CD8-positive, alpha-beta memory T cell (primary cell): ENCODE measurements at places on chromosomes 5 and 9. TPM values are rescaled to one million over a fixed set of nuclear protein-coding genes. Genes with fewer than 3 reads are reported as not detected.
A peak's percentile ranks its signal among the peaks of the same experiment; 100 is the strongest.

DNA sequence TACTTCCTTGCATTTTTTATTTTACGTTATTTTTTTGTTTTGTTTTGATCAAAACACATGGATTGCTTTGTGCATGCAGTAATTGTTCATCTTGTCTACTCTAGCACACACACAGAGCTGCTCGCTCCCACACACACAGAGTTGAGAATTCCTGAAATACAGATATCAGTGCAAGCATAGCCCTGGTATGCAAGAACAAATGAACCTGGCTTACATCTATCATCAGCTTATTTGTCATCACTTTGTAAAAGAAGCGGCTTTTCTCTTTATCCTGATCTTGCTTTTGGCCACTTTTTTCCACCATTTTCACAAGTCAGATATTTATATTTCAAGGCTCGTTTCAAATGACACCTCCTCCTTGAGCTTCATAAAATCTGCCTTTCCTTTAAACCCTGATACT is 1435.7 kb downstream of the MAT2B start:
- H3K4me3 ChIP-seq: no peak overlapping the region
- DNase-seq: no peak
- no peaks in the 10 kb centered on the region for H3K36me3 ChIP-seq
- no peaks in the 10 kb centered on the region for H3K27me3 ChIP-seq
- no peak overlapping the region for H3K27ac ChIP-seq

- no peaks in the 10 kb centered on the region for H3K27me3 ChIP-seq
- H3K4me3 ChIP-seq: no peak overlapping the region
- DNase-seq: no peak
- no peaks in the 10 kb centered on the region for H3K4me1 ChIP-seq
These were observed 160.1 kb upstream of the SPRY4 start for GRCh38 chr5:142484821-142485387.

- H3K27me3 ChIP-seq: no peaks in the 10 kb centered on the region
- H3K27ac ChIP-seq: no peak overlapping the region
- H3K4me1 ChIP-seq: peaks cover 14% of the 10 kb centered on the region
- DNase-seq: no peak
- H3K36me3 ChIP-seq: no peaks in the 10 kb centered on the region
These were observed 4.0 kb upstream of the EXOSC2 start for GRCh38 chr9:130689572-130689936.

- peaks cover 15% of the 10 kb centered on the region for H3K4me1 ChIP-seq
- H3K27ac ChIP-seq: no peak overlapping the region
- H3K36me3 ChIP-seq: no peaks in the 10 kb centered on the region
These were observed 3.0 kb upstream of the ERGIC1 start for GRCh38 chr5:172830876-172831662.

MELK gene
- 51.6 TPM for total RNA-seq

DNA sequence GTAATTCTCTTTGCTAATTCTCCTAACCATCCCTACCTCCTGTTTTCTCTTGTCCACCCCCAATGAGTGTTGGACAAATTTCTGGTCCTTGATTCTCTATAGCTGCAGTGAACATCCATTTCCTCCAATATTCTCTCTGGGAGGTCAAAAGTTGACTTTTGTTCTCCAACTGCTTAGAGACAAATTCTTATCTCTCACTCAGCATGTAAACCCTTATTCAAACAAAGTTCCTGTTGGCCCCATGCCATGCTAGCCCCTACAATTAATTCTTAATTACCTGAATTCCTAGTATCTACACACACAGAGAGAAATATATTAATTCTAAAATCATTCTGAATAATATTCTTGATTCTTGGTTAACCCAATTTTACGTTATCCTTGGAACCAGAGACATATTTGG is 472.9 kb upstream of the ACTBL2 start:
- no peak overlapping the region for H3K27ac ChIP-seq
- H3K4me1 ChIP-seq: no peaks in the 10 kb centered on the region
- H3K4me3 ChIP-seq: no peak overlapping the region
- no peak for DNase-seq
- H3K27me3 ChIP-seq: no peaks in the 10 kb centered on the region

DNA sequence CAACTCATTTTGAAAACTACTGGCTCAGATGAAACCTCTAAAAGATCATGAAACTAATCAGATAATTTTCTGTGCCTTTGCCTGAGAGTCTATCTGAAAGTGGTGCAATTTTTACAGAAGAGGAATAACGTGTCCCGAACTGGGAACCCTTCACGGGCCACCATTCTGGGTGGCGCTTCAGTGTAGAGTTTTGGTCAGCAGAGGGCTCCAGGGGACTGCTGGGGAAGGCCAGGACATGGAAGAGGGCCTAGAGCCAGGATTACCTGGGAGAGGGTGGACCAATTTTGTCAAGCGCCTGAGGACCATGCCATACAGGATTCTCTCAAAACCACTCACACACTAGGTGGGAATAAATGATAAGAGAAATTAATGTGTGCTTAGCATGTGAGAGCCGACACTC is 49.7 kb upstream of the PLEKHG4B start:
- no peak for DNase-seq
- H3K27me3 ChIP-seq: peaks cover 3% of the 10 kb centered on the region
- H3K4me1 ChIP-seq: no peaks in the 10 kb centered on the region
- no peak overlapping the region for H3K4me3 ChIP-seq

DNA sequence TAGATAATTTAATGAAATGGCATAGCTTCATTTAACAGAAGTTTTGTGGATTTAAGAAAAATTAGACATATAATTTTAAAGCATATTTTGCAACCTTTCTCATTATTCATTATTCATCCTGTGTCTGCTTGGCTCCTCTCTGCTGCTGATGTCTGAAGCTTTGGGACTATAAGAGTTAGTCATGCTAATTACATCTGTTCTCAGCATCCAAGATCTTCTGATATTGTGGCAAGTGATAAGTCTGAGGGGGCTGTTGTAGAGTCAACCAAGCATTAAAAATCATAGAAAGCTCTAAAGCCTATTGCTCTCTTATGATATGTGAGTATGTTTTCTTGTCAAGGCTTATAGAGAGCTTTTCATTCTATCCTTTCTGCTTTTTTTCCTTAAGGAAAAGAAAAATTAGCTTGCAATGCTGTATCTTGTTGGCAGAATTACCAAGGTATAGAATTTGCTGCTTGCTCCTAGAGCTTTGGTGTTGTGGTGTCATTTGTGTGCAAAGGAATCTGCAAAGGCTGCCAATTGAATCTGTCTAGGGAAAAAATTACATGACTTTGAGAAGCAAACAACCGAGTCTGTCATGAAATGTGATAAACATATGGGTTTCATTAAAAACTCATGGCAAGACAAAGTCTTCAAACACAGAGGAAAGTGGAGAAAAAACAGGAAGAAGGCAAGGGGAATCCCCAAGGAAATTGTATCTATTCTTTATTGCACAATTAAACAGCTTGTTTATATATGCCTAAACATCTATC is 156.1 kb upstream of the DAB2 start:
- H3K4me3 ChIP-seq: no peak overlapping the region
- no peaks in the 10 kb centered on the region for H3K36me3 ChIP-seq
- H3K27me3 ChIP-seq: no peaks in the 10 kb centered on the region
- H3K27ac ChIP-seq: no peak overlapping the region

PLEKHG4B gene
- total RNA-seq: not detected

DNA sequence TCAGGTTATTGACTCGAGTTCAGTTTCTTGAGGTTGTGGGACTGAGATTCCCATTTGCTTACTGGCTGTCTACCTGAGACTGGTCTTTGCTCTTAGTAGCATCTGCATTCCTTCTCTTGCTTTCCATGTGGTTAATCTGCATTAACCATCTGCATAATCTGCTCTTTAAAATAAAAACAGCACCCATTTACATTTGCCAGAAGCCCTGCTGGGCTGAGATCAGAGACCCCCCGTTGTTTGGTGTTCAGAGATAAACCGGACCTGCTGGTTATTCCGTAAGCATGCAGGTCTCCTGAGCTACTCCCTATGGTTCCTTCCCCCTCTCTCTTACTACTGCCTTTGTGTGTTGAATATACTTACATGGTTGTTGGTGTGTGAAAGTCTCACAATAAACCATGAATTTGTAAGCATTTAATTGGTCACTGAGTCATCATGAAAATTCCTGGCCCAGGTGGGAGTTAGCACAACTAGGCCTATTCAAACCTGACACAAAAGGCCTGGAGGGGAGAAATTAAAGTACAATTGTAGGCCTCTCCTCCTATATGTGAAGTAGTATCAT is 396.7 kb downstream of the MRPS30 start:
- no peaks in the 10 kb centered on the region for H3K36me3 ChIP-seq
- DNase-seq: no peak
- H3K27ac ChIP-seq: no peak overlapping the region
- H3K4me1 ChIP-seq: no peaks in the 10 kb centered on the region

DNA sequence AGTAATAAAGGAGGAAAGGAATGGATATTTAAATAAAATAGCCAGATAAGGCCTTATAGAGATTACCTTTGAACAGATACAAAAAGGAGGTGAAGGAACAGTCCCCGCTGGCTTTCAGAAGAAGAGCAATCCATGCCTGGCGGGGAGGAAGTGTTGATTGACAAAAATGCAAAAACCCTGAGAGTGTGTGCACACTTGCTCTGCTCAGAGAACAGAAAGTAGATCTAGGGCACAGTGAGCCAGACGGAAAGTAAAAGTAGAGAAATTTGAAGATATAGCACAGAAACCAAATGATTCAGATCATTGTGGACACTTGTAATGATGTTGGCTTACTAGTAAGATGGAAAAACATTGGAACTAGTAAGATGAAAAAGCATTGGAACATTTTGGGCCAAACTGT is 720.6 kb downstream of the PTPRD start:
- no peaks in the 10 kb centered on the region for H3K27me3 ChIP-seq
- no peak overlapping the region for H3K4me3 ChIP-seq
- no peak overlapping the region for H3K27ac ChIP-seq
- H3K36me3 ChIP-seq: no peaks in the 10 kb centered on the region

CCL27 gene
- 0.35 TPM for total RNA-seq

GRCh38 chr5:91255396-91256141 is 127.5 kb downstream of the ARRDC3 start:
- H3K36me3 ChIP-seq: no peaks in the 10 kb centered on the region
- H3K27me3 ChIP-seq: no peaks in the 10 kb centered on the region
- no peaks in the 10 kb centered on the region for H3K4me1 ChIP-seq
- DNase-seq: no peak
- no peak overlapping the region for H3K27ac ChIP-seq
- no peak overlapping the region for H3K4me3 ChIP-seq

GRCh38 chr5:143693651-143694252 is 118.2 kb upstream of the HMHB1 start:
- no peak for DNase-seq
- peaks cover 21% of the 10 kb centered on the region for H3K4me1 ChIP-seq
- no peak overlapping the region for H3K4me3 ChIP-seq

SPATA31A3 gene
- total RNA-seq: not detected

GRCh38 chr9:76891279-76891678 is 14.6 kb downstream of the PRUNE2 start:
- no peaks in the 10 kb centered on the region for H3K27me3 ChIP-seq
- no peak for DNase-seq
- H3K36me3 ChIP-seq: no peaks in the 10 kb centered on the region
- no peaks in the 10 kb centered on the region for H3K4me1 ChIP-seq
- H3K4me3 ChIP-seq: no peak overlapping the region
- H3K27ac ChIP-seq: no peak overlapping the region

DNA sequence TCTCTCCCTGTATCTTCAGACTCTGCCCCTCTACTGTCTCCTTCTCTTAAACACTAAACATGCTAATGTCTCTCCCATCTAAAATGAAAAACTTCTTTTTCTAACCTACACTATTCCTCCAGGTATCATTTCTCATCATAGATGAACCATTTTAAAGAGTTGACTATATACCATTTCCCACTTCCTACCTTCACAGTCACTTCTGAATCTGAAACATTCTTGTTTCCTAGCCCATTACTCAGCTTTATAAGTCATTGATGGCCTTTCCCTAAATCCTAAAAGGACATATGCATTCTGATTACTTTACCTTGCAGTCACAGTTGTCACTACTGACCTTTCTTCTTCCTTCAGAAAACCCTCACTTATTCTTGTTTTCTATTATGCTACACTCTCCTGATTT is 118.2 kb downstream of the SSBP2 start:
- no peak overlapping the region for H3K4me3 ChIP-seq
- no peaks in the 10 kb centered on the region for H3K36me3 ChIP-seq
- H3K4me1 ChIP-seq: peaks cover 19% of the 10 kb centered on the region
- no peak for DNase-seq
- H3K27ac ChIP-seq: no peak overlapping the region

- DNase-seq: no peak
- H3K36me3 ChIP-seq: no peaks in the 10 kb centered on the region
- no peak within 1 kb of the TSS for H3K4me3 ChIP-seq
These were observed at the start of gene SLC25A48 for GRCh38 chr5:135834639-135835529. TSS of gene SLC25A48 (plus strand) at chr5:135834663. CDS start at chr5:135834848, 185 bp downstream.

GRCh38 chr5:17882760-17883488 is 248.7 kb downstream of the TAF11L14 start:
- no peak for DNase-seq
- no peak overlapping the region for H3K4me3 ChIP-seq
- no peaks in the 10 kb centered on the region for H3K4me1 ChIP-seq
- no peaks in the 10 kb centered on the region for H3K27me3 ChIP-seq

FBXO10 gene
- 2.3 TPM for total RNA-seq

OBP2B gene
- total RNA-seq: not detected

DNA sequence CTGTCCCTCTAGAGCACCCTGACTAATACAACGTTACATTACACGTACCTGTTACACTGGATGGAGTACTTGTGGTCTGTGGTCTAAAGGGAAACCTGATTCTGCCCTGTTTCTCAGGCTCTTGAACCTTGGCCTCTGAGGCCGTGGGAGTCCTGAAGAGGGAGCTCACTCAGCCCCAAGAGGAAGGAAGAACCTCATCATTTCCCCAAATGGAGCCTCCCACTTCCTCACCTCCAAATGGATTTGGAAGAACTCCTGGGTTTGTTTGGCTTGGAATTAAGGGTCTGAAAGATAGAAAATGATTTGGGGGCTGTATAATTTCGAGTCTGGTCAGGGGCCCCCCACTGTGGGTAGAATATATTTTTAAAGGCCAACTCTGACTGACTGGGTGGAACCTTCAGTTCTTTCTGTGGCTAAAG is 200.2 kb downstream of the SEMA6A start:
- no peaks in the 10 kb centered on the region for H3K4me1 ChIP-seq
- no peak overlapping the region for H3K27ac ChIP-seq
- no peaks in the 10 kb centered on the region for H3K36me3 ChIP-seq
- no peaks in the 10 kb centered on the region for H3K27me3 ChIP-seq

- peaks cover 90% of the 10 kb centered on the region for H3K4me1 ChIP-seq
- H3K27me3 ChIP-seq: no peaks in the 10 kb centered on the region
- DNase-seq: peak; percentile 68
- H3K27ac ChIP-seq: peak overlapping the region; percentile 67
- no peaks in the 10 kb centered on the region for H3K36me3 ChIP-seq
- H3K4me3 ChIP-seq: peak overlapping the region; percentile 33
These were observed 13.1 kb downstream of the DIAPH1 start for GRCh38 chr5:141605523-141606277.
